Hypothalamus (tissue), 51 donors: ENCODE measurements at places on chromosomes 5 and 9.

- no peak for DNase-seq
Measured at GRCh38 chr5:35908228-35908627, 30.2 kb downstream of the CAPSL start.

DNA sequence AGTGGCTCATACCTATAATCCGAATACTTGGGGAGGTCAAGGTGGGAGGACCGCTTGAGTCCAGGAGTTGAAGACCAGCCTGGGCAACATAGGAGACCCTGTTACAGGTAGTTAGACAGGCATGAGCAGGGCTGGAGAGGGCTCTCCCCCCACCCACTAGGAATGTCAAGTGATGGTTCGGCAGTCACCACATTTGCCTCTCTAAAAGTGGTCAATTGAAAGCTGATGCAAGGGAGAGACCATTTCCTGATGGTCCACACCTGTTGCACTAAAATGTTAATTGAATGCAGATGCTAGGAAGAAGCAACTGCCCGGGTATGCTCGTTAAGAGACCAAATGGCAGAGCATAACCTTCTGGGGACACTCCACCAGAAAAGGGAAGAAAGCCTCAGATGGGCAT, 82.7 kb downstream of the SFXN1 start:
- DNase-seq = no peak

DNA sequence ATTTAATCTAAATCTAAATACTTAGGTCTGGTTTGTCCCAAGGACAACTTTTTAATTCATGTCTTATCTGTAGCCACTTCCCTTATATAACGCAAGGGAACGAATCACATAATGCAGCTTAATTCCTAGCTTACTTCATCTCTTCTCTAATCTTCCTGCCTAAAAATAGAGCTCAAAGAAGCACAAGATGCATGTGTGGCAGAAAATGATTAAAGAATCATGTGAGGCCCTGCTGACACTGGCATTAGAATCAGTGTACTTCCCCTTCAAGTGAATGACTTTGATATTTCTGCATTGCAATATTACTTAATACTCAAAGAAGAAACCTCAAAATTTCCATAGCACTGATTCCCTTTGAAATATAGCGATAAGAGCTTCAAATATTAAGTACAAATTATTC, 317.9 kb upstream of the FTMT start:
- no peak for DNase-seq

GRCh38 chr5:58504766-58505165, 13.5 kb downstream of the GAPT start:
- DNase-seq = no peak

DNA sequence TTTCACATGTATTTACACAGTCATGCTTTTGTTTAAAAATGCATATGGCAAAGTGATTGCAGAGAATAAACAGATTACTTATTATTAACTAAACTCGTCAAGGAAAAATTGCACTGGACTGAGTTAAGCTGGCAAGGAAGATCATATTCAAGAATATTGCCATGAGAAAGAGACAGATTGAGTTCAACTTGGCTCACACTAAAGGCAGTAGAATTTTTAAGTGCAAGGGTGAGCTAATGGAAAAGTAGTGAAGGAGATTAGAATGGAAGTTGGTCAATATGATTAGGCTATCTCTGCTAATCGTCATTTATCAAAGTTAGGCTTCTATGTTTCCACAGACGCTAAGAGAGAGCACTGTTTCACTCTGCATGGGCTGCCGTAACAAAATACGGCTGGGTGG, 557.6 kb downstream of the PRR16 start:
- no peak for DNase-seq

DNA sequence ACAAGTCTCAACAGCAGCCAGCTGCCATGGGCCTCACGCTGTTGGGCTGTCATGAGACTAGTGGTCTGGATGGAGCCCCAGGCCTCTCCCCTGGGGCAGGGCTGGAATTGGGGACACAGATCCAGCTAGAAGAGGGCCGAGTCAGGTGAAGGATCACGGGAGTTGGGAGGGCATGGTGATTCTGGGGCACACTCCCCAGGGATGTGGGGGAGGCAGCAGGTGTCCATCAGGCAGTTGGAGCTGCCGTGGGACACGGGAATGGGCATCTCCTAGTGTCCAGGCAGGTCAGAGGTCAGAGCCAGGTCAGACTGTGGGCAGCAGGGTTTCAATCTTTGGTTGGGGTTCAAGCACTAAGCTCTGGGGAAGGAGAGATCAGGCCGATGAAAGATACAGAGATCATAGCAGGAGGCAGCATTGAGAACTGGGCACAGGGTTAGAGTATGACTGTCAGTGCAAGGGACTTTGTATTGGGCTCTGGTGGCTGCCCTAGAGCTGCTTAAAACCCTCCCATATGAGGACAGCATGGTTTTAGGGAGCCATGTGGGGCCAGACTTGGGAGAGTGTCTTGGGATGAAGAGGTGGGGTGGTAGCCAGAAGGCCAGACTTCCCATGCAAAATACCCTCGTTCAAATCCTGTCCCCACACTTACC, 59.2 kb downstream of the ARHGEF37 start:
- no peak for DNase-seq

DNA sequence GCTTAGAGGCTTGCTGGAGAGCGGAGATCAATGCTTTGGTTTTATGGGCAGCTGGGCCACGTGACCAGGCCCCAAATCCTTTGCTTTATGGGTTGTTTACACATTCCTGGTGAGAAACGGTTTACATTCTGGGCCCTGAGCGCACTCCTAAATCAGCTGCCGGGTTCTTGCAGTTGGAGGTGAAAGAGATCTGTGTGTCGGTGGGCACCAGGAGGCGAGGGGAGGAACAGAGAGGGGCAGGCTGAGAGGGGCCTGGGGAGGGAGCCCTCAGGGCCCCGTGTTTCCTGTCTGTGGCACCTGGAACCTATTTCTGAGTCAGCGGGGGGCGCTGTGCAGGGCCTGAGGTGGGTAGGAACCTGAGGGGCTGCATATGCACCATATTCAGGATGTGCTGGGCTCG, 63.5 kb upstream of the HAND1 start:
- no peak for DNase-seq

- no peak for DNase-seq
Measured at GRCh38 chr9:74006935-74007334, 490.2 kb upstream of the RORB start.

DNA sequence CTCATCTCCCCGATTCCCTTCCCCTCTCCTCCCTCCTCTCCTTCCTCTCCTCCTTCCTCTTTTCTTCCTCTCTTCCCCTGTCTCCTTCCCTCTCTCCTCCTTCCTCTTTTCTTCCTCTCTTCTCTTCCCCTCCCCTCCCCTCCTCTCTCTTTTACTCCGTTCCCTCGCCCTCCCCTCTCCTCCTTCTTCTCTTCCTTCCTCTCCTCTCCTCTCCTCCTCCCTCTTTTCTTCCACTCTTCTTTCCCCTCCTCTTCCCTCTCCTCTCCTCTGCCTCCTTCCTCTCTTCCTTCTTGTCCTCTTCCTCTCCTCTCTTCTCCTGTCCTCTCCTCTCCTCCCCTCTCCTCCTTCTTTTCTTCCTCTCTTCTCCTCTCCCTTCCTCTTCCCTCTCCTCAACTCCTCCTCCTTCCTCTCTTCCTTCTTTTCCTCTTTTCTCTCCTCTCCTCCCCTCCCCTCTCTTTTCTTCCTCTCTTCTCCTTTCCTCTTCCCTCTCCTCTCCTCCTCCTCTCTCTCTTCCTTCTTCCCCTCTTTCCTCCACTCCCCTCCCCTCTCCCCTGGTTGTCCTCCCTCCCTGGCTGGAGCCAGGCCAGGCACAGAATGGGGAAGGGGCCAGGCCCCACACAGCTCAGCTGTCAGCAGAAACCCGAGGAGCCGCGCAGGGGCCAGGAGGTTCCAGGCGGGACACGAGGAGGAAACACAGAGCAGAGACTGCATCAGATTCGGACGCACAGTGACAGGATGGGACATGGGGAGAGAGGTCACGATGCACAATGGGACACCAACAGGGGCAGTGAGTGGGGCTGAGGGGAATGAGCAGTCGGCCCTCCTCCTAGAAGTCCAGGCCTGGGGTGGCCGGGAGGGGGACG, 48.0 kb downstream of the CAMK2A start:
- DNase-seq = no peak

DNA sequence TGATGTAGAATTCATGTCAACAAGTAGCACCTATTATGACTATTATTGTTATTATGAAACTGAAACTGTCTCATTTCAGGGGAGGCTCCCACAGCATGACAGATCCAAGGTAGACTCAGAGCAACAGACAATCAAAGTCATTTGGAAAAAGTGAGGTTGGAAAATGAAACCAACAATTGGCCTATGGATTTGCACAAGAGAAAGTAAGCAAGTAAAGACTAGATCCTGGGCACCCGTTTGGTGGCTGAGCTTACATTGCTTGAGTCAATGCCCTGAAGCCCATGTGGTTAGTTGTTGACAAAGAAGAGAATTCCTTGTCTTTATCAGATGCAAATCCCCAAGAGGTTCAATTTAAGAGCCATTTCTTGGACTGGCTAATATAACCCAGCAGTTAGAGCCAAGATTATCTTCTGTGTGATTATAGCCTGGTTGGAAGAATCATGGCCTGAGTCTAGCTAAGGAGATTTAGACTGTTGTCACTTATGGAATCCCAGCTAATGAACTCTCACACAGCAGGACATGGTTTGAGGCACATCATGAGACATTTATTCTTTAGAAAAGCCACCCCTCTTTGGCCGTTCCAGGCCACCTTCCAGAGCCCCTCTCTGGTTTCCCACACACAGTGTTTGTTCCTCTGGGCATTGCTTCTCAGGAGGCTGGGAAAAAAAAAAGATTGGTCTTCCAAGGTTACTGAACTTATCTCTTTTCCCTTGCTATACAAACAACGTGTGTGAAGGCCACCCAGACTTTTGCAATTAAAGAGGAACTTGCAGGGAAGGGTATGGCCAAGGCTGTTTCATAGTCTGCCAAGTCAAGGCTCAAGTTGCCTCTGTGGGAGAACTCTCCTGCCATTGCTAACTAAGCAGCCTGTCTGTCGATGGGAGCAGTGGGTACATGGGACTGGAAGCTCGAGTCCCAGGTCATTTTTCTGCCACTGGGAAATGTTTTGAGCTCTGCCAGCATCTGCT, 399.5 kb downstream of the ENC1 start:
- no peak for DNase-seq

- no peak for DNase-seq
Measured at GRCh38 chr9:114954956-114955582, 24.7 kb upstream of the TNFSF8 start.

DNA sequence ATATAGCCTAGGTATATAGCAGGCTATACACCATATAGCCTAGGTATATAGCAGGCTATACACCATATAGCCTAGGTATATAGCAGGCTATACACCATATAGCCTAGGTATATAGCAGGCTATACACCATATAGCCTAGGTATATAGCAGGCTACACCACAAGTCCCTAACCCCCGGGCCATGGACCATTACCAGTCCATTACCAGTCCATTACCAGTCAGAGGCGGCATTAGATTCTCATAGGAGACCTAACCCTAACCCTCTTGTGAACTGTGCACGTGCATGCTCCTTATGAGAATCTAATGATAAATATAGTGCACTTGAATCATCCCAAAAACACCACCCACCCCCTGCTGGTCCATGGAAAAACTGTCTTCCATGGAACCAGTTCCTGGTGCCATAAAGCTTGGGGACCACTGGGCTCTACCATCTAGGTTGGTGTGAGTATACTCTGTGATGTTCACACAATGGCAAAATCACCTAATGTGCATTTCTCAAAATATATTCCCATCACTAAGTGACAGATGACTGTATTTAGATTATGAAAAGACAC, 4.7 kb downstream of the PLIN2 start:
- no peak for DNase-seq

DNA sequence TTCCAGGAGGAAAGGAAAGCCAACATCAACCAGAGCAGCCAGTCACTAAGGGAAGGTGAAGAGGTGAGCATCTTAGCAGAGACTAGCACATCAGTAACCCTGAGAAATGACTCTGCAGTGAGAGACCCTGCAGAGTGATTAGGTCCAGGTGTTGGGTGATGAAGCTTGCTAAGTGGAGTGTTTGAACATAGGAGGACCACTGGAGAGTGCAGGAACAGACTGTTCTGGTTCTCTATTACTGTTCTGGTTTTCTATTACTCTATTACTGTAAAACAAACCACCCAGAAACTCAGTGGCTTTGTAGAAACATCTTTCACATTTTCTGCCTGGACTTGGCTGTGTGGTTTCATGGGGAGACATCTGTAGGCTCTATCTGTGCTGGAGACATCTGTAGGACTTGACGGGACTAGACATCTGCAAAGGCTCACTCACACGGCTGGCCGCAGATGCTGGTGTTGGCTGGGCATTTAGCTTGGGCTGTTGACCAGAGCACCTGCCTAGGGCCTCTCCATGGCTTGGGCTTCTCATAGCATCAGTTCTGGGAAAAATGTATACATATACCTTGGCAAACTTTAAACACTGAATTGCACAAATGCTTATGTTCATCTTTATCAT, 33.4 kb upstream of the SPATA31E1 start:
- no peak for DNase-seq

- DNase-seq = no peak
Measured at GRCh38 chr9:18605766-18606180, 131.8 kb downstream of the ADAMTSL1 start.

DNA sequence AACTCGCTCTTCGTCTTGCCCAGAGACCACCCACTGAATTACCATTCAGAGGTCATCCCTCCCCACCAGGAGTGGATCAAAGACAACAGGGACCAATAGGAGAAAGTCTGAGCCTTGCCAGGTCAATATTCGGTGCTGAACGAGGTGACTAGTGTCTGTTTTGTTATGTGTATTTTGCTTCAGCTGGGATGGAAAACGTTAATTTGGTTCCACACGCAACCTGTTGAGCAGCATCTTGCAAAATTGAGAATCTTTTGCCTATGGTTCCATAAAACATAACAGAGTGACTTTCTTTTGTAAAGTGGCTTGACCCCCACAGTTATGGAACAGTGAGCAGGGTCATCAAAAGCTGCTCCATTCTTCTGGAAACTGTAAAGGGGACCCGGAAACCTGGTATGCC, 168.4 kb downstream of the MSX2 start:
- DNase-seq = no peak

DNA sequence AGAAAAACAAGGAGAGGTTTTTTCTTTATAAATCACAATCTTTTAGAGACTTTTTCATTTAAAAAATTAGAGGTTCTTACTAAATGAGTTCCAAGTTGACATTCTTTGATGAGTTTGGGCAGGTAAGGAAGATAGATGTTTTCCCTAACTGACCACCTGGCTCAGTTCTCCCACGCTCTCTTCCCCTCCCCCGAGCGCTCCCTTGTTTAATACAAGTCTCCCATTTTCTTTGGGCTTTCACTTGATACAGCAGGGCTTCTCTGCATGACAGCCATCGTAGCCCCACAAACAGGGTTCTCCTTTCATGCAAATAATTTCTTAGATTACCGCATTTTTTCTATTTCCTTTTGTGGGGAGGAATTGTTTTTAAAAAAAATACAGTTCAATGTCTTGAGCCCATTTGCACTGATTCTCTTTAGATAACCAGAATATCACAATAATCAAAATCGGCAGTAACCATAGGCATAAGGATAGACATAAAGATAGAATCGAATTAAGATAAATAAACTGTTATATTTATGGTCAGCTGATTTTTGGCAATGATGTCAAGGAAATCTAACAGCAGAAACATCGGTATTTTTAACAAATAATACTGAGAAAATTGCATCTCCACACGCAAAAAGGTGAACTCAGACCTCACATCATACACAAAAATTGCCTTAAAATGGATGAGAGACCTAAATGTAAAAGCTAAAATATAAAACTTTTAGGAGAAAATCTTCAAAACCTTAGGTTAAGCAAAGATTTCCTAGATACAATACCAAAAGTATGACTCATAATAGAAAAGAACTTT, 325.4 kb downstream of the PIK3R1 start:
- DNase-seq = no peak

- no peak for DNase-seq
Measured at GRCh38 chr9:76162086-76162730, 232.0 kb downstream of the RFK start.

GRCh38 chr9:20408513-20408912, 213.8 kb downstream of the MLLT3 start:
- DNase-seq = no peak

- no peak for DNase-seq
Measured at GRCh38 chr9:131297903-131298302, 8.4 kb downstream of the PLPP7 start.
